ENCODE measurements at places on chromosomes 1 and 21.

GRCh38 chr21:34513129-34513675, 1.2 kb upstream of the KCNE1 start:
- DNase-seq, result no peak

DNA sequence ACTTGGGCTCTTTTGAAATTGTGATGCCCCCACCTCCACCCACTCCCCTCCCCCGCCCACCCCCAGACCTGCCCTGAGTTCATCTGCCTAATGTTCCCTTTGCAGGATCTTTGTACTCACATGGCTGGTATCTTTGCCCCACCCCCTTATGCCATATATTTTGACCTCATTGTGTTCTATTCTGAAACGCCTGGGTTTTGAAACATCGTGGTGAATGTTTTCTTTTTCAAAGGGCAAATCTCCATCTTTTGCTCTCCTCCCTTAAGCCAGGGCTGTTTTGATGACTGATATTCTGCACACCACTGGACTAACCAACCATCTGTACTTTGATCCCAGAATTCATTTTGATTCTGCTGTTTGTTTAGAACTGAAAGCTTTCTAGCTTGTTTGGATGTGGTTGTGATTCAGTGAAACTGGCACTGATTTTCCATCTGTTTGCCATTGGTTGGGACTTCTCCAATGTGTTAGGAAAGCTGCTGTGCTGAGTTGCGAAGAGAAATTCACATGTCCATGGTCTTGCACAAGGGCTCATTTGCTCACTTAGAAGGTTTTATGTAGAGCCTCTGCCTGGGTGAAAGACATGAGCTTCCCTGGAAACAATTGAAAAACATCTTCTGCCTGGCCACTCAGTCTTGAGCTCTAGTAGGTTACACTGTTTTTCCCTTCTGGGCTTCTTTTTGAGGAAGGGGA, 16.5 kb downstream of the SMAP2 start:
- no peak for DNase-seq

GRCh38 chr1:155645034-155645598, 35.1 kb downstream of the MSTO1 start:
- no peak for DNase-seq

GRCh38 chr1:245124644-245125043, 30.1 kb upstream of the KIF26B start:
- DNase-seq, result no peak

DNA sequence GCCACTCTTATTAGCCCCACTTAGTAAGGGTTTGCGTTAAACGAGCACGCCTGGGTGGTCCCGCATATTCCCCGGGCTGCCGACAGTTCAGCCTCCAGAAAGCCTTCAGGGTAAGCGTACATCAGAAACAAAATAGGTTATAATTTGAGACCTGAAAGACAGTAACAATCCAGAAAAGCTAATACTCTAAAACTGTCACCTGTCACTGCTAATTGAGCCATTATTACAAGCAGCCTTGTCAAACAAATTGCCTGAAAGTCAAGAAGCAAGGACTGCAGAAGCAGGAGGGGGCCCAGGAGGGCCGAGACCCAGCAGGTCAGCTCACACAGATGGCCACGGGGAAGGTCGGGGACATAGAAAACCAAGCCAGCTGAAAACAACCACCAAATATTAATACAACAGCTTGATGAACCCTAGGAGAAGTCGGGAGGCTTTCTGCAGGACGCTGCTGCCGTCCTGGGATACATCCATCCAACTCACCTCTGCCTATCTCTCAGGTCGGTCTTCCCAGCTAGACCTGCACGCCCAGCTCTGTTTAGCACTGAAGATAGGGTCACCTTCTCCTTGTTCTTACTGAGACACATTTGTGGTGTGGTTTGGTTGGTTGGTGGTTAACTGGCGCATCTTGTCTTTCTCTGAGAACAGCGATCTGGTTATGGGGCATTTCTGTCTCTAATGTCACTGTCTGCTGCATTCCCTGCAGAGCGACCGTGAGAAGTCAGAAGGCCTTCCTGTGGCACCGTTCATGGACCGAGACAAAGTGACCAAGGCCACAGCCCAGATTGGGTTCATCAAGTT, 110.8 kb downstream of the WDR4 start:
- no peak for DNase-seq

DNA sequence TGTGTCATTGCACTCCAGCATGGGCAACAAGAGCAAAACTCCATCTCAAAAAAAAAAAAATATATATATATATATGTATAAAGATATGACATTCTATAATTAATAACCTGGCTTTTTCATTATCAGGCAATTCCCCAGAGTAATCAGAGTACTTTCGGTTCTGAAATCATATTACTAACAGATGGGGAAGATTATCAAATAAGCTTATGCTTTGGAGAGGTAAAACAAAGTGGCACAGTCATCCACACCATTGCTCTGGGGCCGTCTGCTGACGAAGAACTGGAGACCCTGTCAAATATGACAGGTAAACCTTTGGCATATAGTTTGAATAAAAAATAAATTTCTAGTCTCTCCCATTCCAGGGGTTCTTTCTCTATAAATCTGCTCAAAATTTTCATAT, 58.5 kb upstream of the SH3GLB1 start:
- no peak for DNase-seq

DNA sequence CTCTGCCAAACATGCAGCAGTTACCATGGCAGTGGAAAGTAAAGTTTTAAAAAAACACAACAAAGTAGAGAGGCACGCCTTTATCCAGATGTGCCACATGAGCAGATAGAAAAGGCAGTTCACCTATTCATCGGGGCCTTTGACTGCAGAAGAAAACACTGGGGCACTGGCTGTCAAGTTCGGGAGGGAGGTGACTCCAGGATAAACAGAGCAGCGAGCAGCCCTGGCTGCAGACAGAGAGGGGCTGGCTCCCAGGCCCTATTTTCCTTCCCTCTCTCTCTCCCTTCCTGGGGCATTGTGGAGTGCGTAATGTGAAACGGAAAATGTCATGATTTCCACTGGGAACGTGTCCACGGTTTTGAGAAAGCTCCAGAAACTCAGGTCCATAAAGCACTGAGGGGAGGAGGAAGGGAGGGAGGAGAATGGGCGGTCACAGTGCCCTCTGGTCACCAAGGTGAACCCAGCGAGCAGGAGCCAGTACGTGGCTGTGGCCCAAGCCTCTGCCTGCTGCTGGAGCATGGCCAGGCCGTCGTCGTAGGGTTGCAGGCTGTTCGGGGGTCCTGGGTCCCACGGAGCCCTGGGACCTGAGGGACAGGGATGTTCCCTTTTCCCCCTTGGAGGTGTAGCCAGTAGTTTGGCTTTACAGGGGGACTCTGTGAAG, 114.7 kb upstream of the IRF2BP2 start:
- no peak for DNase-seq

- no peak for DNase-seq
These were observed 48.1 kb upstream of the KCNA3 start for GRCh38 chr1:110722807-110723206.

DNA sequence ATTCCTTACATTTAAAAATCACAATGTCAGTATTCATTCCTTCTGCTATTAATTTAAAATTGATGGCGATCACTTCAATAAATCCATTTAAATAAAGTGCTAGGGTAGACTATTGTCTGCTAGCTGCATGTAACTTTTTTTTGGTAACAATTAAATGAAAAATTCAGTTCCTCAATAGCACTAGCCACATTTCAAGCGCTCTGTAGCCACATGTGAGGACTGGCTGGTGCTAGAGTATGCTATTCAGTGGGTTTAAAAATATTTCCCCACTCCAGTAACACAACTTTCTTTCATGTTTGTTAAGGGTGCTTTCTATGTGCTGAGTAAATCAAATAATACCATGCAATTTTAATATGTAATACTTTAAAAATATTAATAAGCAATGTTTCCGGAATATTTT, 108.2 kb downstream of the LTN1 start:
- DNase-seq, result no peak

DNA sequence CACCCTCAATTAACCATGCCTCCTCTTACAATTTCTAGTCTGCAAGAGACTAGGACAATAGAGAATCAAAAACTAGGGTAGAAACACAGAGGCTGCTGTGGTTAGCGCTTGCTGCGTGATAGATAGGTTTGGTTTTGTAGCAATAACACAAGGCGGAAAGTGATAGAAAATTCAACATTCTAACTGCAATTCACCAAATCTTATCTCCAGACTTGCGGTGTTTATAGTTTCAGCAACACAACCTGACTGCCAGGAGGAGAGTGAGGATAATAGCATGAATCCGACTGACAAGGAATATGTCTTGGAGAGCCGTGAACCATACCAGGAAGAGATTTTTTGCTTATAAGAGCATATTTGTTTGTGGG, 30.7 kb upstream of the IFNAR2 start:
- DNase-seq, result no peak

DNA sequence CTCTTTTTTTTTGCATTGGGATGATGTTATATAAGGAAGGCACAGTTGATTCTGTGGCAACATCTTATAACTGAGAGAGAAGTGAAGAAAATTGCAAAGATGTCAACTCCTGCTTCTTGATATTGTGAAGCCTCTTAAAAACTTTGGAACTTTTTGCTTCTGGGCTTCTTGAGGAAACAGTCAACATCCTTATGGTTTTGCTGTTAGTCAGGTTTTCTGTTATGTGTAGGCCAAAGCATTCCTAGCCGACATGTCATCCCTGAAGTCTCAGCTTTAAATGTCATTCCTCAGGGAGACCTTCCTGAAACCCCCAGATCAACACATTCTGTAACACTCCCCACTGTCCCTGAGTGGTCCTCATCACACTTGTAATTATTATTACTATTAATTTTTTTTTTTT, 12.6 kb downstream of the FALEC start:
- DNase-seq, result no peak

DNA sequence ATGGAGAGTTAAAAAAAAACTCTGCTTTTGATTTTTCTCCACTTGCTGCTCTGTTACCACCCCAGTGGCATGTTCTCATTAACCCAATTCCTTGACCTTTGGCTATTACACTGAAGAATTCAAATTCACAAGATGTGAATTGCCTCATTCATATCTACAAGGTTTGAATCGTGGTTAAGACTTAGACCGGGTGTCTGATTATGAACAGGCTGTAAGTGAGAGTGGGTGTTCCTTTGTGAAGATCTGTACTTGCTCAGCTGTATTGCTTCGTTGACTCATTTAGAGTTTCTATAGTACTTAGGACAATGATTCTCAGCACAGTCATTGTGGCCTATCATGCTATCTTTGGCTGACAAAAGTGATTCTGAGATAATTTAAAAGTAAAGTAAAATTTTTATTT, 36.4 kb downstream of the DNM3 start:
- DNase-seq, result no peak

- no peak for DNase-seq
These were observed 58.9 kb upstream of the COL6A1 start for GRCh38 chr21:45922648-45923047.

GRCh38 chr1:220363196-220363837, 91.1 kb upstream of the RAB3GAP2 start:
- no peak for DNase-seq

DNA sequence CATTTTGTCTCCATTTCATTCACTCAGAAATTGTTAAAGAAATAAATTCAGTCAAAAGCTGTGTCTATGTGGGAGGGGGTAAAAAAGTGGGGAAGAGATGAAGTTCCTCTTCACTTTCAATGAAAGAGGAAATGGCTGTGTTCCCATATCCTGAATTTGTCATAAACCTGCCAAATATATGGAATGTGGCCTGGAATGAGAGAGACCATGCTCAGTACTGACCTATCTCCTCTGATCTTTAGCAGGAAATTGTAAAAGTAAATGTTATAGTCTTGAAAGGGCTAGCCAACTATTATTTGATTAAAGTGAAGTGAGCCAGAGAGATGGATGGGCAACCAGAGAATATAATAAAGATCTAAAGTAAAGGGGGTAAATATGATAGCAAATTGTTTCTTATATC, 130.3 kb upstream of the C21orf91 start:
- no peak for DNase-seq

DNA sequence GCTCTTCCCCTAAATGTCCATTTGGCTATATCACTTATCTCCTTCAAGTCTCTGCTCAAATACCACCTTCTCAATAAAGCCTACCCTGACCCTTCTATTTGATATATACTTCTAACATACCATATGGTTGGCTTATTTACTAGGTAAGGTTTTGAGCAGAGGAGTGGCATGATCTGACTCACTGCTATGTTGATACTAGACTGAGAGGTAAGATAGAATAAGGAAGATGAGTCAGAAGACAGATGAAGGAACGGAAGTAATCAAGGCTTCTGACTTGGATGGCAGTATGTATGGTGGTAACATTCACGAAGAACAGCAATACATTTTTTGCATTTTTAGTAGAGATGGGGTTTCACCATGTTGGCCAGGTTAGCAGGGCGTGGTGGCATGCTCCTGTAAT, 4.8 kb upstream of the HRNR start:
- DNase-seq, result no peak

GRCh38 chr1:76300556-76300955, 226.0 kb downstream of the ST6GALNAC3 start:
- no peak for DNase-seq

DNA sequence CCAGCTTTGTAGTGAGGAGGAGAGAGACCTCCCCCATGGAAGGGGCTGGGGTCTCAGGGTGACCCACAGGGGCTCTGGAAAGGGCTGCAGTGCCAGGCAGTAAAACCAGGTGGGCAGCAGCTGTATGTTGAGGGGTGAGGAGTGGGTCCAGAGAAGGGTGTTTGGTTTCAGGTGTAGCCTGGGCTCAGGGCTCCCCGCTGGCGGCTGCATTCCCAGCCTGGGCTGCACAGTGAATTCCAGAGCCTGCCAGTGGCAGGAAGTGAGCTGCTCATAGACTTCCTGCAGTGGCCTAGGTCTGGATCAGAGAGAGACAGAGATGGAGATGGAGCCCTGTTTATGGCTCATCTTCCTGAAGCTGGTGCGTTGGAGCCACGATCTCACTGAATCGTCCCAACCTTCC, 356.4 kb downstream of the PTPRU start:
- DNase-seq, result no peak

DNA sequence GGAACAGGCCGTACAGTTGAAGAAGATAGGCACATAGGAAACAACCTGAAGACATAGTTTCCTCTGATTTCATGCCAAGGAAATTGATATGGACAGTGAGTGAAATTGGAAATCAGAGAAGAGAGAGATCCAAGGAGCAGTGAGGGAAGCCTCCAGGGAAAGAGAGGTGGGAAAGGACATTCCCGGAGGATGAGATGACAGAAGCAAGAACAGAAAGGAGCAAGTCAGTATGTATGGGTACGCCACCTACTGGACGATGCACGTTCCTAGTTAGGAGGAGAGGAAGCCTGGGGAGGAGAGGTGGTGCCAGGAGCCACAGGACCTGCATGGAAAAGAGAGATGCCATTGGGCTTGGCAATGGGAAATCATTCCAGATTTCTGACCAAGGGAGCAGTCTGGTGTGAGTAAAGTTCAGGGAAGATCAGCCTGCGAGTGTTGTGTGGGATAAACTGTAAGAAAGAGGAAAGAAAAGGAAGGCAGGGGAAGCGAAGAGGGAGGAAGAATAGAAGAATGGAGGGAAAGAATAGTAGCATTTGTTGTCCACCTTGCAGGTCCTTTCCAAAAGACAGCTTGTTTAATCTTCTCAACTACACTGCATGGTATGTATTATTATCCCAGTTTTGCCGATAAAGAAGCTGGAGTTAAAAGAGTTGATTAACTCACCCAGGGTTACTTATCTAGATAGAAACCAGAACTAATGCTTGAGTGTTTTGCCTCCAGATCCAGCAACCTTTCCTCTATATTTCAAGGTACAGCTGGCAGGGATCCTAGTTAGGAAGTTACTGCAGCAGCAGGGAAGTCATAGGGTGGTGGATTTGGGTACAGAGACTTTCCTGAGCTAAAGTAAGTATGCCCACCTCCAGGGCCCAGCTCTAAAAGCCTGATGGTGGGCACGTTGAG, 27.4 kb downstream of the C1orf116 start:
- no peak for DNase-seq

Data from esophagus squamous epithelium (tissue), 5 donors.